Psoas muscle (tissue), 8 donors: ENCODE measurements at places on chromosomes 6 and 20.

- DNase-seq, result no peak
Observed at GRCh38 chr6:83597511-83597910, 85.2 kb downstream of the PRSS35 start.

- no peak for DNase-seq
Observed at GRCh38 chr20:25315418-25316210, 67.7 kb downstream of the PYGB start.

DNA sequence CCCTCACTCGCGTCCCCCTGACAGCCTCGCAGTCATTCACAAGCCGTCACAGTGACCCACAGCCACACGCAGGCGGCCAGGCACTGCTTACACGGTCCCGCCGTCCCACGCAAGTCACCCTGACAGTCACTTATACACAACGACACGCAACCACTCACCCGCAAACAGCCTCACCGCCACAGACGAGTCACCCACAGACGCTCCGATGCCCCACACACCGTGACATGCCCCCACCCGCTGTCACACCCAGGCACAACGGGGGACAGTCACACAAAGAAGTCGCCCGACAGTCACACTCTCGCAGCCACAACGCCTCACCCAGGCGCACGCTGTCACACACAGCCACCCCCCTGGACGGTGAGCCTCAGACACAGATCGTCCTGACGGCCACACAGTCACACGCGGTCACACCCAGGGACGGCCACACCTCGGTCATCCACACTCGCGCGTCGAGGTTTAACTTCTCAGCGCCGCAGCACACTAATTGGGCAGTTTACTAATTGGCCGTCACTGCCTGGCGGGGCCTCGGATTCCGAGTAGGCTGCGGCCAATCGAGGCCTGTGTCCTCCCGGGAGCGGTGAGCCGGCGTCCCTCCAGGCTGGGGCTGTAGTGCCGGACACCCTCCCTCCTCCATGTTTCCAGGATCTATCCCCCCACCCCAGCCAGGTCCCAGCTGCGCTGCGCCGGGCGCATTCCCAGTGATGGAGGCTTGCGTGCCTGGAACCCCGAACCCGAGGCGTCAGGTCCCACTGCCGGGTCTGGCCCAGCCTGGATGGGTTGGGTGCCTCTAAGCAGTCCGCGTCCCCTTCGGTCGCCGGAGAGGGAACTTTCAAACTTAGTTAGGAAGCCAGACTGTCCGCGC, 790 bp downstream of the TOX2 start:
- DNase-seq, result no peak

DNA sequence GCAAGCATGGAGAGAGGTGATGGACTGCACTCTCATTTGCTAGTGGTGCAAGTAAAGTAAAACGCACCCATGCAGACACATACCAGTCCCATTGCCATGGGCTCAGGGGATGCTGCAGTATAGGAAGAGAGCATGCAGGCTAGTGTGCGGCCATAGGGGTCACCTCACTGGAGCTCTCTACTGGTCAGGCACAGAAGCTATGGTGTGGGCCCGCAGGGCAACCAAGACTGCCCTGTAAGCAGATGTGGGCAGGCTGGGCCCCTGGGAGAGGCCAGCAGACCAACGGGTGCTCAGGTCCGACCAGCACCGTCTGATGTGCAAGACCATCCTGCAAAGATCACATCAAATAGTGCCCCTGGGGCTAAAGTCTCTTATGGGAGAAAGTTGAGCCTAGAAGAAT, 290.7 kb downstream of the HTR1B start:
- no peak for DNase-seq

- no peak for DNase-seq
Observed at GRCh38 chr6:40437631-40438030, 149.5 kb downstream of the LRFN2 start.

DNA sequence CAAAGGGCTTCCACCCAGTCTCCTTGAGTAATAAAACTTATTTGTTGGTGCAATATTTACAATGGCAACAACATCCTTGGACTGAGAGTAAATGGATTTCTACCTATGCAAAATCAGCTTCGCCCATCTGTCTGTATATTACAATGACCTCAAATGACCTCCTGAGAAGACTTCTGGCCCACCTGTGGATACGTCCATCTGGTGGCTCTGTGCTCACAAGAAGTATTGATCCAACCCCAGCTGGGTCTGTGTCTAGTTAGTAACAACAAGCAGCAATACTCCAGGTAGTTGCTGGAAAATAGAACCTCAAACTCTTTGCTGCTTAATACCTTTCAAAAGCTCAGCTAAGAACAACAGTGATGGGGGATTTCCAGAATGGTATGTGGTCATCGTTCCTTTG, 34.7 kb upstream of the GSTA4 start:
- no peak for DNase-seq
